Activated T-helper 1 cell treated with anti-CD3 and anti-CD28 coated beads, Interleukin-12 subunit alpha, Interleukin-12 subunit beta, Interleukin-2, Interleukin-4 antibody, amounts not matched to agents 30 ng/mL and 10 ng/mL and 1 ng/mL, durations not matched to agents 14 hours and 24 hours and 36 hours (primary cell): ENCODE measurements at places on chromosomes 3 and 15. TPM values are rescaled to one million over a fixed set of nuclear protein-coding genes. Genes with fewer than 3 reads are reported as not detected.

DNA sequence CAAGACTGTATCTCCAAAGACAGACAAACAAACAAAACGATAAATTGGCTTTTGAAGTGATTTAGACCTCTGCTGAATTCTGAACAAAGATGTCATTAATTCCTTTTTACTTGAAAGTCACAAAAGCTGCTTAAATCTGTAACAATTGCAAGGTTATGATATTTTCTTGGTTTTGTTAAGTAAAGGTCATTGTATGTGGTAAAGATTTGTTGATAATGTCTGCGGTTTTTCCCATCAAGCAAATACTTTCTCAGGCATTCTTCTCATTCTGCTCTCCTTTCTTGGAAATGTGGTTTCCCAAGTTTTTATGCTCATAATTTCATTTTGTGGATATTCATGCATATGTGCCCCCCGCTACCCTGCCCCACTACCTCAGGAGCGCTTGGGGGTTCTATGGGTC is 116.5 kb downstream of the SLMAP start:
- no peak overlapping the region for H3K4me3 ChIP-seq
- H3K27me3 ChIP-seq, result no peaks in the 10 kb centered on the region
- peaks cover 5% of the 10 kb centered on the region for H3K36me3 ChIP-seq
- no peak overlapping the region for H3K27ac ChIP-seq
- no peaks in the 10 kb centered on the region for H3K4me1 ChIP-seq

- peak overlapping the region; percentile 99 for H3K27ac ChIP-seq
- no peak for DNase-seq
- no peaks in the 10 kb centered on the region for H3K27me3 ChIP-seq
Measured at GRCh38 chr3:151197981-151198767, 4.8 kb downstream of the GPR171 start.

DNA sequence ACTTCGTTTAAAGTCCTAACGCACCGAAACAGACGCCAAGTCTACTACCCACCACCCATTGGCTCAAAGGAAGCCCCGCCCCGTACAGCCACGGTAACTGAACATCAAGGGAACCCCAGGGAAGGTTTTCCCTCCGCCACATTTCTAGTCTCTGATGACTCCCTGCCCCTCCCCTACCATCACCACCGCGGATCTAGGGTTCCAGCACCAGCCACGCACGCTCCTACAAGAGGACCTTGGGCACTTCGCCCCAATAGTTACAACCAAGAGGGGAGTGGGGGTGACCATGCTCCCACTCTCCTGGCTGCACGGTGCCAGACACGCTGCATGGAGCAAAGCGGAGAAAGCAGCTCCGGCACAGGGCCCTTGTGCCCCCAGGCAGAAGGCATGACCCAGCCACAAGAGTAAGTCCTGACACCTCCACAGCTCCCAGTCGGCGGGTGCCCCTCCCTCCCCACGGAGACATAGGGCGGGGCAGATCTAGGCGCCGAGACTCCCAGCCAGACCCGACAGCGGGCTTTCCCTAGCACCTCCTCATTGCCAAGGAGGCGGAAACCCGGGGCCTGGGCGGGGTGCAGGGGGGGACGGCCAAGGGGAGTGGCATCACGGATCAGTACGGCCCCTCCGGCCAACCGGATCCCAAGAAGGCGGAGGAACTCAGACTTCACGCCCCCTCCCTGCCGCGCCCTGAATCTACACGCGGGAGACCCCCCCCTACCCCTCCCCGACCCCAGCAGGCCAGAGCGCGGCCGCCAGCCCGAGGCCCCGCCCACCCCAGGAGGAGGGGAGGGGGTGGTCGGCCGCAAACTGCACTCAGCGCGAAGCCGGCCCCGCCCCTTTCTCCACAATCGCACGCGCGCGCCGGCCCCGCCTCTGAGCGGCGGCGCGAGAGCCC is 936 bp downstream of the SIN3A start:
- H3K4me1 ChIP-seq, result peaks cover 53% of the 10 kb centered on the region
- peak; percentile 94 for DNase-seq
- peaks cover 7% of the 10 kb centered on the region for H3K36me3 ChIP-seq
- H3K27ac ChIP-seq, result peak overlapping the region; percentile 94
- no peaks in the 10 kb centered on the region for H3K27me3 ChIP-seq

SLC51A gene
- total RNA-seq, result not detected in 2 replicates

GP5 gene
- total RNA-seq, result 0.27 and 0.31 TPM in 2 replicates

NRG4 gene
- not detected in 2 replicates for total RNA-seq
